NCI-H1436 treated with DMSO at 0.1 percent for 48 hours (cell line): ENCODE measurements at places on chromosomes 3 and 15.

- DNase-seq, result no peak
These were observed 115.0 kb downstream of the FOXP1 start for GRCh38 chr3:71468311-71469137.

GRCh38 chr15:81273200-81273599 is 50.7 kb downstream of the STARD5 start:
- DNase-seq, result no peak

GRCh38 chr3:48069339-48069738 is 53.1 kb upstream of the MAP4 start:
- no peak for DNase-seq

GRCh38 chr3:125356140-125357026 is 18.7 kb downstream of the ZNF148 start:
- no peak for DNase-seq

DNA sequence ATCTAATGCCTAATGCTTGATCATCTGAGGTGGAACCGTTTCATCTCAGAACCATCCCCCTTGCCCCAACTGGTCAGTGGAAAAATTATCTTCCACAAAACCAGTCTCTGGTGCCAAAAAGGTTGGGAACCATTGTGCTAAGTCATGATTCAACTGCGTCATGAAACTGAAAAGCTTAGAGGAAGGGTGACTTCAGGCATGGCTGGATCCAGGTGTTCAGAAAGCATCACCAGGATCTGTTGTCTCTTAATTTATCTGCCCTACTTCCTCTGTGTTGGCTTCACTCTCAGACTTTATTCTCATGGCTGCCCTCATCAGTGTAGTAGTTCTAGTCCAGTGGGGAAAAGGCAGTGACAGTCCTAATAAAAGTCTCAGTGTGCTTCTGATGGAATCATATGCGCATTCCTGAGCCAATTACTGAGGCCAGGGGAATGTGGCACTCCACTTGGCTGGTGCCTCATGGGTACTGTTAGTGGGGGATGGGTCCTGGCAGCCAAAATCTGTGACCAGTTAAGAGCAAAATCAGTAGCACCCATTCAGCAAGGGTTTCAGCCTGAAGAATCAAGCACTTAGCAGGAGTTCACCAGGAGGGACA is 110.3 kb downstream of the WNT5A start:
- no peak for DNase-seq

DNA sequence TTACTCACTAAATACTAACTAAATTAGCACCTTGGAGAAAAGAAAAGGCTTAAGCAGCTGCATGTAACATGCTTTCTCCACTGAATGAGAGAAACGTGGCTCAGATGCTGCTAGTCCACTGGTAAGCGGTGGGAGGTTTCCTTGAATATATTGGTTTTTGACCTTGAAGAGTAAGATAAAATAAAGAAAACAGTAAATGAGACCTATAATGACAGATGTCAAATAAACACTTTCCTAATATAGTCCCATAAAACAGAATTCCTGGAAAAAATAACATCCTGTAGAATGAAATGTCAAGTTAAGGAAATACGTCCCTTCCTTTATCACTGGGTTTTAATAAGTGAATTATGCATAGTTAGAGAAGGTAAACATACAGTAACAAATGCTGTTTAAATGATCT is 215.0 kb downstream of the DPH6 start:
- DNase-seq, result no peak

DNA sequence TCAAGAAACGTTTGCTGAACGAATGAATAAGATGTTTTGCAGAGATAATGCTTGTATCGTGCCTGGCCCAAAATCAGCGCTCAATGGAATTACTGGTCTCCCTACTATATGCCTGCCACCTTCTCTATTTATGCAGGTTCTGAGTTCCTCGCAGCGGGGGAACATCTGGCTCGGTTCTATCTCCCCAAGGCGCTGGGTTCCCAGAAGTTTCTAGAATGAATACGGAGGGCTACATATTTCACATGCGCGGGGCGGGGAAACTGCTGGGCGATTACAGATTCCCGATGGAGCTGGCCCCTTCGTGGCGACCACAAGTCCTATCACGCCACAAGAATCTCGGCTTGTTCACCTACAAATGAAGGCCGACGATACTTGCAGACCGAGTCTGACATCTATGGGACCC is 411 bp upstream of the EIF2B5 start:
- no peak for DNase-seq

- no peak for DNase-seq
These were observed 18.0 kb upstream of the CEP152 start for GRCh38 chr15:48828906-48829305.

GRCh38 chr15:65916041-65916663 is 46.9 kb downstream of the RAB11A start:
- no peak for DNase-seq

- DNase-seq, result no peak
These were observed 149.9 kb downstream of the SST start for GRCh38 chr3:187520027-187520945.

DNA sequence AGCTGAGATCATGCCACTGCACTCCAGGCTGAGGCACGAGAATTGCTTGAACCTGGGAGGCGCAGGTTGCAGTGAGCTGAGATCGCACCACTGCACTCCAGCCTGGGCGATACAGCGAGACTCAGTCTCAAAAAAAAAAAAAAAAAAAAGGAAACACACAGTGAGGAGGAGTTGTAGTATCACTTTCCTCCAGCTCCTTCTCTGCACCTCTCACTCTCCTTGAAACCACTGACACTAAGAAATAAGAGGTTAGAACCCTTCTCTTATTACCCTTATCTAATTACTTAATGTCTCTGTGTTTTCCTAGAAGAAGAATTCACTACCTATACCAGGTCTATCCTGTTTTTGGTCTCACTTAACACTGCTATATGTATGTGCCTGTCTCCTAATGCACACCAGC is 31.7 kb downstream of the RAB27A start:
- DNase-seq, result no peak

DNA sequence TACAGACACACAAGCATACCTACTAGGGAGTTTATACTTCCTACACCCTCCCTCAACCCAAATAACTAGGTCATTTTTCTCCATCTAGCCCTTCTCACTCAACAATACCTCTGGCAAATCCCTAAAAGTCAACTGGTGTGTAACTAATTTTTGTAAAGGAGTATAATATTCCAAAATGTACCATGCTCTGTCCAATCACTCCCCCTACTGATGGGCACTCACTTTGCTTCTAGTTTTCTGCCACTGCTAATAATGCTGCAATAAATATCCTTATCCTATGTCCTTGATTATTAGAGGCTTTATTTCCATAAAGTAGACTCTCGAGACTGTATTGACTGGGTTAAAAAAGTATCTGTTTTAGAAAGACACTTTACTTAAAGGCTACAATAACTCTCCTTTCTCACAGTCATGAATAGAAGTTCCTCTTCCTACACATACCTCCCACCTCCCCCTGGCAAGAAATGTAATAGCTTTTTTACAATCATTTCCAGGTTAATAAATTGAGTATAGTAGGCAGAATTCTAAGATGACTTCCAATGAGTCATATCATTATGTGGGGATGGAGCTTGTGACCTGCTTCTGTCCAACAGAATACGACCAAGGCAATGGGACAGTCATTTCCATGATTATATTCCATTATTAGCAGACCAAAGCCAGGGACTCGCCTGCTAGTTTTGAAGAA is 30.0 kb downstream of the SHQ1 start:
- no peak for DNase-seq

- DNase-seq, result no peak
These were observed 237.5 kb upstream of the TBC1D5 start for GRCh38 chr3:17979911-17980310.

DNA sequence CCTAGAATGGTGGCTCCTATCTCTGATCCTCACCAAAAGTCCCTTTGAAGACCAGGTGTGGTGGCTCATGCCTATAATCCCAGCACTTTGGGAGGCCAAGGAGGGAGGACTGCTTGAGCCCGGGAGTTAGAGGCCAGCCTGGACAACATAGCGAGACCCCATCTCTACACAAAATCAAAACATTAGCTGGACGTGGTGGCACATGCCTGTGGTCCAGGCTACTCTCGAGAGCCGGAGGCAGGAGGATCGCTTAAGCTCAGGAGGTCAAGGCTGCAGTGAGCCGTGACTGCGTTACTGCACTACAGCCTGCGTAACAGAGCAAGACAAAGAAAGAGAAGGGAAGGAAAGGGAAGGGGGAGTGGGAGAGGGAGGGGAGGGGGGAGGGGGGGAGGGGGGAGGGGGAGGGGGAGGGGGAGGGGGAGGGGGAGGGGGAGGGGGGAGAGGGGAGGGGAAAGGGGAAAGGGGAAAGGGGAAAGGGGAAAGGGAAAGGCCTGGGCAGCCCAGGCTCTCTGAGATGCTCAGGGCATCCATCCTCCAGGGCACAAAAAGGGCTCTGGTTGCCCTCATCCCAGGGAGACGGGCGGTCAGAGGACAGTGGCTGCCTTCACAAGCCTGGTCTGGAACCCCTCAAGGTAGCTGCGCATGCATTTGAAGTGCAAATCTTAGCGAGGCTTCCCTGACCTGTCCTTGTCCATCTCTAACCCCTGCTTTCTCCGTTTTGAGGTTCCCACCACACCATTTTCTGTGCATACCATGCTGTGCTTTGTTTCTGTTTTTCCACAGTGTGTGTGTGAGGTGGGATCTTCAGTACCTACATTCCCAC is 76.1 kb downstream of the LDHAL6B start:
- DNase-seq, result no peak

DNA sequence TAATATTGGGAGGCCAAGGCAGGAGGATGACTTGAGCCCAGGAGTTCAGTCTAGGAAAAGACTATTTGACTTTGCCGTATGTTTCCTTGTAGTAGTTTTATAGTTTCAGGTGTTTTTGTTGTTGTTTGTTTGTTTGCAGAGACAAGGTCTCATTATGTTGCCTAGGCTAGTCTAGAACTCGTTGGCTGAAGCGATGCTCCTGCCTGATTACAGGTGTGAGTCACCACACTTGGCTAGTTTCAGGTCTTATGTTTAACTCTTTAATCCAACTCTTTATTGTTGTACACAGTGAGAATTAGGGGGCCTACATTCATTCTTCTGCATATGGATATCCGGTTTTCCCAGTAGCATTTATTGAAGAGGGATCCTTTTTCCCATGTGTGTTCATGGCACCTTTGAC is 32.0 kb downstream of the FAIM start:
- no peak for DNase-seq

GRCh38 chr3:67006460-67006859 is 8.4 kb downstream of the KBTBD8 start:
- no peak for DNase-seq

- DNase-seq, result no peak
These were observed 10.3 kb downstream of the TRAK1 start for GRCh38 chr3:42101481-42101880.

DNA sequence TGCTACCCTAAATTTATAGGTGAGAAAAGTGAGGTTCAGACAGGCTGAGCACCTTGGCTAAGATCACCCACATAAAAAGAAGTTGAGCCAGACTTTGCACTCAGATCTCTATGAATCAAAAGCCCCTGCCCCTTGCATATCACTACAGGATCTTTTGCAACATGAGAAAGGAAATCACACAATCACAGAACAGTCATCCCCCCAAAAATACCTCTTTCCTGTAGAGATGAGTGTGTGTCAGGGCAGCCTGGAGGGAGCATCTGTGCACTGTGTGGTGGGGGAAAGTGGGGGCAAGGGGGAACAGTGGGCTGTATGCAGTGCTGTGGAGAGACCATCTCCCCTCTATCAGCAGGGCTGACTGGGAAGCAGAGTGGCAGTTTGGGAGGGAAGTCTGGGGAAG is 46.6 kb downstream of the EPHB3 start:
- DNase-seq, result no peak

GRCh38 chr15:26087881-26088280 is 224.8 kb upstream of the ATP10A start:
- DNase-seq, result no peak

DNA sequence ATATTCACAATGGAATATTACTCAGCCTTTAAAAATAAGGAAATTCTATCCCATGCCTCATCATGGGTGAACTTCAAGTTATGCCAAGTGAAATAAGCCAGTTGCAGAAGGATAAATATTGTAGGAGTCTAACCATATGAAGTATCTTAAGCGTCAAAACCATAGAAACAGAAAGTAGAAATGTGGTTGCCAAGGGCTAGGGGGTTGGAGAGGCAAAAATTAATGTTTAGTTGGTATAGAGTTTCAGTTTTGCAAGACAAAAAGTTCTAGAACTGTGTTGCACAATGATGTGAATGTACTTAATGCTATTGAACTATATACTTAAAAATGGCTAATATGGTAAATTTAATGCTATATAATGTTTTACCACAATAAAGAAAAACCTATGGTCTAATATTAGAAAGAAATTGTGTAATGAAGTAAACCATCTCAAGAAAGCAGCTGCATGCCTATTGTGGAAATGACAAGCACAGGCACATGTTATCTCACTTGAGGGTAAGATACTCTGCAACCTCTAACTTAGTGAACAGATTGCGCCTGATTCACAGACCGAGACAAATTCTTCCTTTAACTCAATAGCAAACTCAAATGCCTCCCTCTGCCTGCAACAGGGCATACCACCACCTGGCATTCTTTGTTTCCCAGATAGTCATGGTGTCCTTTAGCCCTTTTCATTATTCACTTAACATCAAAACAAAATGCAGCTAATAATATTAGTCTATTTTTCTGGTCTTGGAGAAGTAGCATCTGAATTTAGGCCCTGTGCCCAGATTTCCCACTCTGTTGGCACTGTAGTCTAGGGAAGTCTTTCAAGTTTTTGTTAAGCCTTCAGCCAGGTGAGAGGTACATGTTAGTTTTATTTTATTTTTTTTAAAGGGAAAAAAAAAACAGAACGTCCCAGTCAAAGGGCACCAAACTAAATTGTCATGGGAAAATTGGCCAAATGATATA is 80.2 kb upstream of the ACP3 start:
- no peak for DNase-seq

- no peak for DNase-seq
These were observed 235.5 kb upstream of the THRB start for GRCh38 chr3:24730173-24730572.

DNA sequence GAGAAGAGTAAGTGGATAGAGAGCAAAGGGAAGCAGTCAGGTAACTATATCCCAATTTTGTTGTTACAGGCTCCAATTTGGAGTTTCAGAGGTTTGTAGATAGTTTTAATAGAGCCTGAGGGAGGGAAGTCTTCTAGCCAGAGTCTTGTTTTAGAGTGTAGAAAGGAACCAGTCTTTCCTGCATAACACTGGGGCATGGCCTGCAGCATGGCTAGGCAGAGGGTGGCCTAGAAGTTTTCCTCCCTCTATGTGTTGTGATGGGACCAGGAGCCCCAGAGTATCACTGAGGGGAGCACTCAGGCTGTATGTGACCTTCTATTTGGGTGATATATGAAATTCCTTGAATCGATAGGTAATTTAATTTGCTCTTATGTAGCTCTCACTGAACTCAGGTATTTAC is 22.5 kb upstream of the GABRR3 start:
- no peak for DNase-seq

DNA sequence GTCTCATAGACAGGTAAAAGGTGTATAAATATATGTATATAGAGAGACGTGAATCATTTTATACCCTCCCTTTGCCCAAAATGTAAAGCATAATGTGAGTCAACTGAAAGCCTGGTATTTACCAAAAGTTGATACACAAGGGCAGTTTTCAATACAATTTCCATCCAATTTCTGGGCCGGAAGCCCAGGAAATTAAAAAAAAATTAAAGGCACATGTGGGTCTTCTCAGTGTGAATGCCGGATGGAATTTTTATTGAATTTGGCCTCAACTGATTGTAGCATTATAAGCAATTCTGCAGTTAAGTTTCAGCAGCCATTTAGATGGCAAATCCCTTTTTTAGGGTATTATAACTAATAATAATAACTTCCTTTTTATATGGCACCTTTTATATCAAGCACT is 3.3 kb upstream of the CNTN3 start:
- DNase-seq, result no peak
